ENCODE measurements at places on chromosomes 6 and 20. TPM values are rescaled to one million over a fixed set of nuclear protein-coding genes. Genes with fewer than 3 reads are reported as not detected.

DNA sequence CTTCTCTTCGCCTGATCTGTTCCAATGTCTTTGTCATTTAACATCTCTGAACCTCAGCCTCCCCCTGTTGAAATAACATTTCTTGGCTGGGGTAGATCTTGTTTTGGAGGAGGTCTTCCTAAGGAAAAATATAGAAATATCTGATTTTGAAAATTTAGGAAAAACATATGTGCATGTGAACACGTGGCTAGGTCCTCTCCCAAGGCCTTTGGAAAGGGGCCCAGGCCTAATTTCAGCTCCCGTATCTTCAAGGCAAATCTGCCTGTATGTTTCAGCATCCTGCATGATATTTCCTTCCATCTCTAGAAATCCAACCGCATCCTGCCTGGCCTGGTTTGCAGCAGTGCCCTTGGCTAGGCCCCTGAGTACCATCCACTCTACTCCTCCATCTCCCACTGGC, 261.2 kb downstream of the PHACTR1 start:
- no peak for DNase-seq
- peaks cover 9% of the 10 kb centered on the region for H3K27me3 ChIP-seq
- no peaks in the 10 kb centered on the region for H3K4me1 ChIP-seq
- H3K4me3 ChIP-seq = no peak overlapping the region

DNA sequence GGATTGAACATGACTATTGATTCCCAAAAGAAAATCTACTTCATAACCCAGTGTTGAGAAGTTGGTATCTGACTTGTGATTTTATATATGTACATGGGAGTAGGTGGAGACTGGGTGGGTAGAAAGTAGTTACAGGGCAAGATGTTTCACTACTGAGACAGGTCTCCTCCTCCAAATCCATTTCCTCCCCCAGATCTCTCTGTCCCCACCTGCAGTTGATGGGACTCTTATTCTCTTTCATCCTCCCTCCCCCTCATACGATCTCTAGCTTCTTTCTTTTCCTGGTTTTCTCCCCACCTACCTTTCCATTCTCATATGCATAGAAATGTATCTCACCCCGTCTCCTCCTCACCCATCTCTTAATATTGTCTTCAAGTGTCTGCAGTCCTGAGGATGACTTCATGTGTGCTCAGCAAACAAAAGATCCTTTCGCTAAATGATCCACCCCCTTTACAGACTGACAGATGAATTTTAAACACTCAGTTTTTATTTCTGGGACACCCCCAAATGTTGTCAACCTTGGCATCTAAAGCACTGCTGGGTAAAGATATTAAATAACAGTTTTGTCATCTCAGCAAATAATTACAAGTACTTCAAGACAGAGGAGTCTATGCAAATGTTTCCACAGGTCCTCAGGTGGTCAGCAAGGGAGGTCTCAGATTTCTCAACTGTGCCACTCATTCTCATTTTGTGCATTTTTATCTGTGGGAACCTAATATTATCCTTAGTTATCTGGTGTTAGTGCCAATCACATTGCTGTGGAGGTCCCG, 18.7 kb upstream of the HECA start:
- H3K27ac ChIP-seq = peak overlapping the region; percentile 55
- peak; percentile 51 for DNase-seq
- peaks cover 15% of the 10 kb centered on the region for H3K36me3 ChIP-seq
- H3K4me1 ChIP-seq = peaks cover 41% of the 10 kb centered on the region

DNA sequence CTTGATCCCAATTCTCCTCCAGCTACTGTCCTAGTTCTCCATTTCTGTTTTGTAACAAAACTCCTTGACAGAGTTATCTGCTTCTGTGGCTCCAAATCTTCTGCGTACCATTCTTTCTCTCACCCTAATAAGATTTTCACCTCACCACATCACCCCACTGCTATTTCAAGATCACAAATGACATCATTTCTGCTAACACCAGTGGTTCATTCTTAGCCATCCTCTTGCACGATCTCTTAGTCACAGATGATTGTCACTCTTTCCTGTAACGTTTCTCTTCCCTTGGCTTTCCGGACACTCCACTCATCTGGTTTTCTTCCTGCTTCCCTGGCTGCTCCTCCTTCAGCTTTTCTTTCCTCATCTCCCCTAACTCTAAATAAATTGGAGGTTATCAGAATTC, 56.8 kb upstream of the FABP7 start:
- no peak for DNase-seq
- no peaks in the 10 kb centered on the region for H3K4me1 ChIP-seq
- H3K4me3 ChIP-seq = no peak overlapping the region

GRCh38 chr6:110233770-110234374, 53.6 kb downstream of the CDC40 start:
- H3K27me3 ChIP-seq = no peaks in the 10 kb centered on the region
- peaks cover 2% of the 10 kb centered on the region for H3K4me1 ChIP-seq
- no peak overlapping the region for H3K27ac ChIP-seq
- H3K36me3 ChIP-seq = peaks cover 17% of the 10 kb centered on the region
- DNase-seq = peak; percentile 62
- no peak overlapping the region for H3K4me3 ChIP-seq

DNA sequence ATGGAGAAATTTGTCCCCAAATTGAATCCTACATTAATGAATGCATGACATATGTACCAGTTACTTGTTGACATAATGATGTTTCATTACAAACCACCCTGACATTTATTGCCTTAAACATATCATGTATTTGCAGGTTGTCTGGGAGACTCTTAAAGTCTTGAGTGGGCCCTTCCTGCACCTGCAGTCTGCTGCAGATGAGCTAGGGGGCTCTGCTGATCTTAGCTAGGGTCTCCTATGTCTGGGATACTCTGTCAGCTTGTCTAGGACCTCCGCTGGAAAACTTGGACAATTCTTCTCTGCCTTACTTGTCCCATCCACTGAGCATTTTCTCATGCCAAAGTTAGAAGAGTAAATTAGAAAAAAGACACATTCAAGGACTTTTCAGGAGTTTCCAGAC, 581.6 kb downstream of the HAO1 start:
- no peak overlapping the region for H3K4me3 ChIP-seq
- H3K36me3 ChIP-seq = no peaks in the 10 kb centered on the region
- H3K27me3 ChIP-seq = no peaks in the 10 kb centered on the region

- no peaks in the 10 kb centered on the region for H3K4me1 ChIP-seq
- H3K36me3 ChIP-seq = no peaks in the 10 kb centered on the region
- no peaks in the 10 kb centered on the region for H3K27me3 ChIP-seq
- DNase-seq = no peak
- no peak overlapping the region for H3K27ac ChIP-seq
Measured at GRCh38 chr20:56842056-56842455, 212.9 kb downstream of the TFAP2C start.

Gene PGK2
- total RNA-seq = not detected

Gene CPNE5
- 0.65 TPM for total RNA-seq

Gene CCND3
- 491 TPM for total RNA-seq

All from activated CD4-positive, alpha-beta T cell treated with anti-CD3 and anti-CD28 coated beads, Interleukin-2, amount 10 ng/mL, durations not matched to agents 24 days and 14 days (primary cell).